ENCODE measurements at places on chromosomes 6 and 20.

DNA sequence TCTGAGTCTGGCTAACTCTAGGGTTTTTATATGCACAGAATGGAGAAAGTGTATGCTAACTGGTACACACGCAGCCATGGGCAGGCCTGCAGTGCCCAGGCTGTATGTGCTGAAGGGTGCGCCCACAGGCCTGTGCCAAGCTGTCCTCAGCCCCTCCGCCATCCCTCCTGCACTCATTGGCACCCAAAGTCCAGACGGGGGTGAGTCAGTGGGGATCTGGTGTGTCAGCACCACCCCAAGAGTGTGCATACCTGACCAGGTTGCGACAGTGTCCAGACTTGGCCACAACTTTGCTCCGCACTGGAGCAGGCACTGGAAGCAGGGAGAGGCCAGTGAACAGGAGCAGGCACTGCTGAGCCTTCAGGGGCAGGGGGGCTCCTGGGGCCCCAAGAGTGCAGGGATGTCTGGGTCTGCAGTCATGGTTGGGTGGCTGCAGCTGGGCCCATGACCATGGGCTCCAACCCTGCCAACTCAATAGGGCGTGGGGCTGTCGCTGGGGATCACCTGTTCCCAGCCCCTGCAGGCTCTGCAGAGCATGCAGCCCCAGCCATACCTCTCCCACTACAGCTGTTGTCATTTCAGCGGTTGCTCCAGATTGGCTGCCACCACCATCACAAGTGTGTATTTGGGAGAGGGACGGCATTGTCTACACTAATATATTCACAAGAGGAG, 717.8 kb downstream of the EPHA7 start:
- H3K27me3 ChIP-seq, result no peaks in the 10 kb centered on the region
- no peak for DNase-seq
- H3K27ac ChIP-seq, result no peak overlapping the region
- H3K4me1 ChIP-seq, result no peaks in the 10 kb centered on the region

GRCh38 chr20:35637276-35637675, 21.6 kb downstream of the SPAG4 start:
- no peak overlapping the region for H3K27ac ChIP-seq
- peaks cover 7% of the 10 kb centered on the region for H3K4me1 ChIP-seq
- no peaks in the 10 kb centered on the region for H3K27me3 ChIP-seq

DNA sequence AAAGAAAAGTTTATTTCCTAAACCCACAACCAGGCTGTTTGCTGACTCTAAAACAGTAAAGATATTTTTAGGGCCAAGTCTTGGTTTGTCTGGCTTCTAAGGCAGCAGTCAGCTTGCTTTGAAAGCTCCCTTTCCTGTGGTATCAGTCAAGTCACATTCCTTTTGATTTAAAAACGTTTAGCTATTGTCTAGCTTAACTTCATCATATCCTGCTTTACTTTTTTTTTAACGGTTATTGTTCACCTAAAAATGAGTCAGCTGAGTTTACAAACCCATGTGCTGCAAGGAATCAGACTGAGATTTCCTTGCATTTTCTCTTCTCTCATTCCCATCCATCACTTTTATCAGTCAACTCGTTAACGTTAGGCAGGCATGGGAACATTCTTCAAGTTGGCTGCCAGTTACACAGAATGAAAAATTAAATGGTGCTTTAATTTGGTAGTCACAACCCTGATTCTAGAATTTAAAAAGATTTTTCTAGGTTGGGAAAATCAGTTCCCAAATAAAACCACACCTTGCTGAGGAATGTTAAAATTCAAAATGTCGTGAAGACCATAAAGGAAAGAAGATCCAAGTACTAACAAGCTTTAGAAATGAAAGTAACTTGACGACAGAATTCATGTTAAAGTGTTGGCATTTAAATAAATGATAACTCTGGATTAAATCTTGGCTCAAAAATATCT, 45.9 kb downstream of the ELOVL5 start:
- H3K36me3 ChIP-seq, result no peaks in the 10 kb centered on the region
- H3K27ac ChIP-seq, result no peak overlapping the region
- H3K4me3 ChIP-seq, result peak overlapping the region; percentile 16
- H3K27me3 ChIP-seq, result no peaks in the 10 kb centered on the region

DNA sequence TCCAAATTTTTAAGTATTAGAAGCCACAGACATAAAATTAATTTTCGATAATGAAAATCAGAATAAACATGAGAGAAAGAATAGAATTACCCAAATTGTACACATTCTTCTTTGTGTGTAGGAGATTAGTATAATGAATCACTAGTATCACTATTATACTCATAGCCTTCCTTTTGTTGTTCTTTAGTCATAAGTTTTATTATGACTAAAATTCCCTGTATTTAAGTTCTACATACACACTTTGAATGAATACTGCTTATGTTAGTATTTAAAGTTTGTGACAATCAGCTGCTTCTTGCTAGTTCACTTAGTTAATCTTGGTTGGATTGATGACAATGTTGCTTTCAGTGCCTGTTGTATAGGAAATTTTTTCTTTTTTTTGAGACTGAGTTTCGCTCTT, 72.7 kb downstream of the CCDC170 start:
- no peaks in the 10 kb centered on the region for H3K4me1 ChIP-seq
- H3K27me3 ChIP-seq, result no peaks in the 10 kb centered on the region
- no peaks in the 10 kb centered on the region for H3K36me3 ChIP-seq
- no peak overlapping the region for H3K4me3 ChIP-seq
- H3K27ac ChIP-seq, result no peak overlapping the region

GRCh38 chr20:33917831-33918525, 75.7 kb upstream of the RALY start:
- DNase-seq, result no peak
- H3K27ac ChIP-seq, result no peak overlapping the region
- H3K4me1 ChIP-seq, result no peaks in the 10 kb centered on the region
- no peaks in the 10 kb centered on the region for H3K27me3 ChIP-seq
- no peak overlapping the region for H3K4me3 ChIP-seq

DNA sequence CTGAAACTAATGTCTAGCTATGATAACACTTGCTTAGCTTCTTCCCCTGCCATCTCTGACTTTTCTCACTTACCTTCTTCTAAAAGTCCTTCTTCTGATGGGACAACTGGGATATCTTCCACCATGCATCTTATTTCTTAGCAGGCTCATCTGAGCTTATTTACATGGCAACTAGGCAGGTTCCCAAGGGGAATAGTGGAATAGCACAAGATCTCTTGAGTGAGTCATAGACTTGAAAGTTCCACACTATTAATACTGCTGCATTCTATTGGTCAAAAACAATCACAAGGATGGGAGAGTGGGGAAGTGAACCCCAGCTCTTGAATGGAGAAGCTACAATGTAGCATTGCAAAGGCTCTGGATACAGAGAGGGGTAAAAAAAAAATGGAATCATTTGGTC, 142.1 kb downstream of the HAO1 start:
- no peak overlapping the region for H3K4me3 ChIP-seq
- no peaks in the 10 kb centered on the region for H3K4me1 ChIP-seq
- H3K27me3 ChIP-seq, result peaks cover 3% of the 10 kb centered on the region
- no peak overlapping the region for H3K27ac ChIP-seq
- no peak for DNase-seq

- H3K36me3 ChIP-seq, result no peaks in the 10 kb centered on the region
- no peaks in the 10 kb centered on the region for H3K27me3 ChIP-seq
- H3K4me3 ChIP-seq, result no peak overlapping the region
- no peaks in the 10 kb centered on the region for H3K4me1 ChIP-seq
- H3K27ac ChIP-seq, result no peak overlapping the region
- peak; percentile 82 for DNase-seq
Observed at GRCh38 chr20:40506537-40506939, 182.5 kb downstream of the MAFB start.
